ENCODE measurements at places on chromosomes 12 and 14. TPM values are rescaled to one million over a fixed set of nuclear protein-coding genes. Genes with fewer than 3 reads are reported as not detected.

The SLC6A15 gene
- total RNA-seq: not detected

GRCh38 chr12:114683709-114684097 lies 272 bp downstream of the TBX3 start:
- DNase-seq: no peak

DNA sequence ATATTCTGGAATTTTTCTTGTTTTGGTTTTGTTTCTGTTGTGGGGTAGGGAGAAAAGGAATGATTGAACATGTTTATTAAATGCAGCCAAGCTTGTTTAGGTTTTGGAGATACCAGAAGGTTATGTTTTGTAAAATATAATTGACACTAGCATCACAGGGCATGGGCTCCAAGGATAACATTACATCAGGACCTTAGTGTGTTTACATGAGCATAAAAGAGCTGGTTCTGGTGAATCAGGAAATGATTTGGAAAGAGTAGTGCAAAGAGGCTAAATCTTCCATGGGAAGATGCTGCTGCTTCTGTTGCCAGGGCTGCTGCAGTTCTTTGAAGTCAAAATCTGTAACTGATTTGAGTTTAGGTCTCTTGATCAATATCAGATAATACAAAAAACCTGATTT lies 118.7 kb downstream of the ETNK1 start:
- no peak for DNase-seq

- DNase-seq: peak; percentile 84
These were observed 18.0 kb upstream of the DLK1 start for GRCh38 chr14:100708425-100709288.

GRCh38 chr14:30243207-30243606 lies 315.6 kb upstream of the PRKD1 start:
- DNase-seq: no peak
